ENCODE measurements at places on chromosomes 12 and 14.

DNA sequence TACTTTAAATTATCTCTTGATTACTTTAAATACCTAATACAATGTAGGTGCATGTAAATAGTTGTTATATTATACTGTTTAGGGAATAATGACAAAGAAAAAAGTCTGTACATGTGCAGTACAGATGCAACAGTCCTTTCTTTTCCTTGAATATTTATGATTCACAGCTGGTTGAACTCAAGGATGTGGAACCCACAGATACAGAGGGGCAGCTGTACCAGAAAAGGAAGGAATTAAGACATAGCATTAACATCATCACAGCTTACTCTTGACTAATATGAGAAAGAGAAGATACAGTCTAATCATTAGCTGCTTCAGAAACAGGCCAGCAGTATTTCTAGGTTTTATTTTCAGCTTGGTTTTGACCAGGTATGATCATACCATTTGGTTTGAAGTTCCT, 34.7 kb upstream of the AP4S1 start:
- DNase-seq = no peak

DNA sequence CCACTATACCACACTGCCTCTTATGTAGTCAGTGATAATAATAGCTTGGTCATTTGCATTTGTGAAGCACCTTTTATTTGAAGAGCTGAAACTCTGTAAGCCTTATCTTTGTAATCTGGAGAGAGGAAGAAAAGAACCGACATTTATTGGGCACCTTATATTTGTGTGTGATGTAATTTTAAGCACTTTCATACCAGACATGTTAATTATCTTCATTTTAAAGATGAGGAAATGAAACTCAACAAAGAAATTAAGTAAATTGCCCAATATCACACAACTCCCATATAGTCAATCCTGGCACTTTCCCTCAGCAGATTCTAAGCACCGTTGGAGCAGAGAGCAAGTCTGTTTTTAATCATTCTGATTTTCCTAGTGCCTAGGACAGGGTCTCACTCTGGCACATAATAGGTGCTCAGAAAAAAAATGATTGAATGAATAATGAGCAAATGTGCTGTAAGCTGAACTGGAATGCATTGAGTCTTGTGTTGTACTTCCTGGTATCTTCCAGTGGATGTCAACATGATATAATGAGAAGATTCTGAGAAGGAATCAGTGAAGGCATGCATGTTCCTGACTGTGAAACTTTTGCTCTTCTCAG, 418.9 kb downstream of the ZFP36L1 start:
- DNase-seq = no peak

- DNase-seq = no peak
These were observed 229.8 kb downstream of the ALX1 start for GRCh38 chr12:85509857-85510256.

GRCh38 chr12:62128175-62128975, 131.8 kb upstream of the USP15 start:
- DNase-seq = no peak

DNA sequence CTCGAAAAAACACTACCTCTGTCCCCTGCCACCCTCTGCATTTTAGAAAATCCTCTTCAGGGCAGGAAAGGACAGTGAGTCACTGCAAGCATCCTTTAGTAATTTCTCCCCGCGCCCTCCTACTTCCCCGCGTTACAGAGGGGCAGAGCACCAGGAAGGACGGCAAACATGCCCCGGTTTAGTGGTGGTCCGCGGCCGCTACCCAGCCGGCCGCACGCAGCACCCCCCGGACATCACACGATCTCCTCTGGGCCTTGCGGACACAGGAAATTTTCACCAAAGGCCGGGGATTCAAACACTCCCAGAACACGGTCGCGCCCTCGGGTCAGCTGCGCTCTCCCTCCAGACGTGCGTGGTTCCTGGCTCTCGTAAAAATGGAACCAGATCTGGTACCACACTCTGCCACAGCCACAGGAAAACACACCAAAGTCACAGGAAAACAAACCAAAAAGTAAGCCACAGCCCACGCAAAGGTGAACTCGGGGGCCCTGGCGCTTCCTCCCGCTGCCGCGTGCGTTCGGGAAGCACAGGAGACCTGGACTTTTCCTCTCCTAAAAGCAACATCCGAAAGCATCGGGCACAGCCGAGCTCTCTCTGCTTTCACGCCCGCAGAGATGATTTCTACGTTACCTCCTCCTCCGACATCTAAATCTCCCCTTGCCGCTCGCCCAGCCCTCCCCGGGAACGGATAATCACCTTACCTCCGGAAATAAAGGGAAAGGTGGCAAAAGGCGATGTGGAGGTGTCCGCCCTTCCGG, 839 bp downstream of the SLC38A1 start:
- DNase-seq = peak; percentile 43
